ENCODE measurements at places on chromosomes 2 and 18.

DNA sequence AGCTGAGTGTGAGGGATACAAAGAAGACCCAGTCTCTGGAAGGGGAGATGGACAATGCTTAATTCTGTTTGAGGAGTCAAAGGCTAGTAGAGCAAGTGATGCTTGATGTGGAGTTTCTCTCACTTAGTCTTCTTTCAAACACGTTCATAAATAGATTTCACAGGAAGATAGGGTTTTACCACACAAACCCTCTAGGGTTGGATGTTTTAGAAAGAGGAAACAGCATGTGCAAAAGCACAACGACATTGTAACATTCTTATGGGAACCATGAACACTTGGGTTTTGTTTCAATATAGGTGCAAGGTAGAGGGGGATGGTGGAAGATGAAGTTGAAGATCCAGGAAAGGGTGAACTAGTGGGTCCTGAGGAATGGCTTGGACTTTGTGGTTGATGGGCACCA is 10.8 kb upstream of the EFEMP1 start:
- DNase-seq, result no peak

DNA sequence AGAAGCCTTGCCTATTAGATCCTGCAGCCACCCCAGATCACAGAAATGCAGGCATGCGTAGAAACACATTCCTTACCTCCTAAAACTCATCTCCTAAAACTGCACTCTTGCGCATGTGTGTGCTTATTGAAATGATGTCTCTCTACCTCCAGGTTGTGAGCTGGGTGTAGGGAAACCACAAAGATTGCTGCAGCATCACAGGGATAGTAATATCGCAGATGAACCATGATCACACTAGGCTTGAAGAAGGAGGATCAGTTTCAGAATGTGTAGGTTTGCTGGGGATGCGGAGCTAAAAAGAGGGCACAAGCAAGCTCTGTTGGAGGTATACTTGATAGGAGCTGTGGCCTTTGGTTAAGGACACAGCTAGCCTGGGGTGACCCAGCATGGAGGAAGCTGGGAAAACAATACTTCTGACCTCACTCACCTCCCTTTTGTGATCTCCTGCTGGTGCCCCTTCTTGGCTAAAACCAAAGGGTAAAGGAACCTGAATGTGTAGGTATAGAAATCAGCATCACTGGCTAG is 118.8 kb downstream of the SETBP1 start:
- DNase-seq, result no peak

DNA sequence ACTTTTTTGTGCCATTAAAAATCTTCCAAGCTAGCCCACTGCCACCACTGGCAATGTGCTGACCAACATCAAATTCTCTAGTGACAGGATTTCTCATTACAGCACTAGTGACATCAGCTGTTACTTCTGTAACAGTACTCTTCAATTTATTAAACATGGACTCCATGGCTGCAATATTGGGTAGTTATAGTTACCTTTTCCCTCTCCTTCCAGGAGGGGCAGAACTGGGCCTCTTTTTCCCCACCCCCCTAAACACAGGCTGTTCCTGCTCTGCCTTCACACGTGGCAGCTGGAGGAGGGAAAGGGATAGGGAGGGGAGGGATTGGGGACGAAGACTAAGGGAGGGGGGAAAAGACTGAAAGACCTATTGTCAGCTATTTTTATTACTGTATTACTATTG is 38.1 kb downstream of the TRAK2 start:
- no peak for DNase-seq

GRCh38 chr2:27428978-27429541 is 629 bp downstream of the NRBP1 start:
- peak; percentile 75 for DNase-seq

GRCh38 chr2:15243762-15244161 is 317.4 kb downstream of the NBAS start:
- no peak for DNase-seq

DNA sequence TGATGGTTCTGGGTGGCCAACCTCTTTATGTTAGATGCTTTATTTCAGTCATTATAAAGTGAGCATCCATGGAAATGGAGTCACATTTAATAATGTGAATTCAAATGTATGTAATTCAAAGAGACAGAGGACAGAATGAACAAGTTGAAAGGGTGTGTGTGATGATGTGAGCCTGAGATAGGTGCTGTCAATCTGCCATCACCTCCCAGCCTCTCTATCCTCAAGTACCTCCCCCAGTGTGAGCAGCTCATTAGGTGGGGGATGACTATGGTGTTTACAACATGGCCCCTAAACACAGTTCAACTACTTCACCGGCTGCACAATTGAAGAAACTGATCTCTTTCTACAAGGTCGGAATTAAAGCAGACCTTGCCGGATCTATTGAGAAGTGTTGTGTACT is 74.7 kb upstream of the IGFBP5 start:
- DNase-seq, result no peak

GRCh38 chr2:68727683-68728375 is 6.8 kb upstream of the ARHGAP25 start:
- no peak for DNase-seq

DNA sequence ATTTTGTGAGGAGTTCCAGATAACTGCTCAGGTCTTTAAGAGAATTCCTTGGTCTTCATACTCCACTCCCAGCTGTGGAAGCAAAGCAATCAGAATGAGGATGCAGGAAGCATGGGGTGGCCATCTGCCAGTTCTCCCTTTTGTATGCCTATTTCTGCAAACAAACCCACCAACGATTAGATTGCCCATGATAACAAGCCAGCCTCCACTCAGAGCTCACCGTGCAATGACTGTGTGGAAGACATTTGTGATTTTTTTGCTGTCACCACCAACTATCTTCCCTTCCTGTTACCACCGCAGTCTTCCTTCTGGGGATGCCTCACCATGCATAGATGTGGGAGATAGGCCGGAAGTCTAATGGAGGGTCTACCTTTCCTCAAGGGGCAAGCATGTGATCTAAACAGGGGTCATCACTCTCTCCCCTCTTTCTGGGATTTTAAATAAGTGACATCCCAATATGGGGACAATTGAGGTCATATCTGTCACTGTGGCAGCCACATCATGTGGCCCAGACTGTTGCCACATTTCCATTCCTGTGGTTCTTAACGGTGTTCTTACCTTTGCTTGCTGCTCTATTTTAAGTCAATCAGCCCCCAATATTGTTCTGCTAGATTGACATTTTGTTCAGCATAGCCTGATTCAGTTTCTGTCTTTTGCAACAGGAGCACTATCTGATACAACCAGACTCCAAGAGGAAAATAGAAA is 4.4 kb downstream of the AFF3 start:
- DNase-seq, result no peak

DNA sequence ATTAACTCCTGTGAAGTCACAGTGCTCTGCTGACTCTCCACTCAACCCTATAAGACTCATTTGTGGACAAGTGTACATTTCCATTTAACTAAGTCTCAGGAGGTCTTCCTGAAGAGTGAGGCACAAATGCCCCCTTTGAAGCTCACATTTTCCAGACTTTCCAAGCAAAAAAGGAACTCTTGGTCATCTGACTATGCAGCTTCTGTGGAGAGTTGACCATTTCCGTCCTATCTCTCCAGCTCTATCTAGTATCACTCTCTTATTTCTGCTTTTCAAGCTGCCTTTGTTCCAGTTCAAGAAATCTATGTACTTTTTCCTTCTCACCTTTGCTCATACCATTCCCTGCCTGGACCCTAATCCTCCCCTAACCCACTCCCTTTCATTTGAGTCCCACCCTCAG is 77.0 kb downstream of the ANTXR1 start:
- DNase-seq, result no peak

DNA sequence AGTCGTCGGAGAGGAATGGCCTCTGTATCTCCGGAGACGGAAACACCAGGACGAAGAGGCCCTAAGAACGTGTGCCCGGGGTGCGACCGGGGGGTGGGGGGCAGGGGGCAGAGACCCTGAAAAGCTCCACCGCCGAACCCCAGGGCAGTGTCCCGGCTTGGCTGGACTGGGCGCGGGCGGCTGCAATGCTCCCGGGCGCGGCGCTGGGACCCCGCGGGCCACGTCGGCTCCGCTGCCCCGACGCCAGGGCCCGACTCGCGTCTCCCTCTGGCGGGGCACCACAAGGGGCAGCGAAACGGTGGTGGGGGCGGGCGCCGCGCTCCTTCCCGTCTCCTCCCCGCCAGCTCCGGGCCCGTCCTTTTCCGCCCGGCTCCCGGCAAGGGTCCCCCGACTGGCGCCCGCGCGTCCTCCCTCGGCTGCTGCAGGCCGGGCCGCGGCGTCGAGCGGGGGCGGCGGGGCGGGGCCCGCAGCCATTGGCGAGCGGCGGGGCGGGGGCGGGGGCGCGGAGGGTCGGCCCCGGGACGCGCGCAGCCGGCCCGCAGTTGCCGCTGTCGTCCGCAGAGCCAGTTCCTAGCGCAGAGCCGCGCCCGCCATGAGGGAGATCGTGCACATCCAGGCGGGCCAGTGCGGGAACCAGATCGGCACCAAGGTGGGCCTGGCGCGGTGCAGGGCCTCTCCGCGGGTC is at the start of gene TUBB6:
TSS of gene TUBB6 (plus strand) at position 541 of the 685 bp plus-strand sequence. CDS start at position 593, 52 bp downstream.
- no peak for DNase-seq

DNA sequence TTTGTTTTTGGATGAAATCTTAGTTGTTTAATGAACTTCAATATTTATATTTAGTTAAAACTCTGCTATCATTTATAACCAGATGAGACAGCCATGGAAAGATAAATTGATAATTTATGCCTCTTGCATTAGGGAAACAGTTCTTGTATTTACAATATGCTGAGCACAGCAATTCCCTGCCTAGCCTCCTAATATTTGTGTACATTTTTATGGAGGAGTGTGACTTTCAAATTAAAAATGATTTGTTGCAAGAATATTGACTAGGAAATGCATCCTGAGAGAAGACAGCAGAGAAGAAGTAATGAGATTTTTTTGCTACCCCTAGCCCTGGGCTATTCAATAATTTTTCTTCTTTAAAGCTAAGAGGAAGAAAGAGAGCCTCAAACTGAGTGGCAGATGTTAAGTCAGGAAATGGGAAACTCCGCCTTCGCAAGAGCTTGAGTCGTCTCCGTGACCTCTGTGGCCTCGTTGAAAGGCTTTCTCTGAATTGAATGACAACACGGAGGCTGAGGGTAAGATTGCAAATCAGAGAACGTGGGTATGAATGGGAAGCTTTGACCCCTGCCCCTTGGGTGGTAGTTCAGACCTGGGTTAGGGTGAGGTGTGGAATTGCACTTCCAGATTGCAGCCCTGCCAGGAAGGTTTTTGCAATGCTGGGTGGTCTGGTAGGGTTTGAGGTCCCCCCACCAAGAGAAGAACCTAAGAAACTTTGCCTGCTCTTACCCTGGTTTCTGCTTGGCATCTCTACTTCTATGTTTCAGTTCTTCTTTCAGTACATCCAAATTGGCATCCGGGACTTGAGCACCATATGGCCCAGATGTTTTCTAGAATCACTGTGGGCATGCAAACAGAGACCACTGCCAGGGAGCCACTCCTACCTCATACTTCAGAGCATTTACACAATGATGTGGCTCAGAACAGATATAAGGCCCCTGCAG is 210.3 kb upstream of the RBMS1 start:
- no peak for DNase-seq

DNA sequence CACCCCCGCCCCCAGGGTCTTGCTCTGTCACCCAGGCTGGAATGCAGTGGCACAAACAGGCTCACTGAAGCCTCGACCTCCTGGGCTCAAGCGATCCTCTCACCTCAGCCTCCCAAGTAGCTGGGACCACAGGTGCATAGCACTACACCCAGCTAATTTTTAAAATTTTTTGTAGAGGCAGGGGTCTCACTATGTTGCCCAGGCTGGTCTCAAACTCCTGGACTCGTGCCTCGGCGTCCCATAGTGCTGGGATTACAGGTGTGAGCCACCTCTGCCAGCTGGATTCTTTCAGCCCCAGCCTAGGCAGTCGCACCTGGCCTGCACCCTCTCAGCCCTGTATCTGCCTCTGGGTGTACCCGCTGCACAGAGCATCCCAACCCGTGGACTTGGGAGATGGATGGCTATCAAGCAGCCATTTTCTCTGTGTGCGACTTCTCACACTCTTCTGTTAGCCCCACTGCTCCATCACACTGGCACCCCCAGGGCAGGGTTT is 166.4 kb upstream of the HAAO start:
- DNase-seq, result no peak

GRCh38 chr2:122660786-122661634 is 905.6 kb downstream of the TSN start:
- no peak for DNase-seq

GRCh38 chr18:8930990-8931616 is 171.4 kb upstream of the NDUFV2 start:
- no peak for DNase-seq

DNA sequence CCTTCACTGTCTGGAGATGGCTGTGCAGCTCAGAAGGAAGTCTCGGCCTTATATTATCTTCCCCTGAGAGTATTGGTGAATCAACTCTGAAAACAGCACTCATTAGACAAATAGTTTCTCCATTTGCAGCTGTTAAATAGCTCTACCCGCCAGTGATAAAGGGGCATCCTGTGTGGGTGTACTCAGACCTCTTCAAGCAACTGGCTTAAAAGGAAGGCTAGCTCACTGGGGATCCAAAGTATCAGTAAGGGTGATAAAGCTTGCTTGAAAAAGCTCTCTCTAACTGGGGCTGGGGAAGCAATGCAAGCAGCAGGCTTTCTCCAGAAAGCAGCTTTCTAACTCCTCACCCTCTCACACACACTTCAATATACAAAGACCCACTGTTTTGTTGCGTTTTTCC is 64.9 kb upstream of the PSMD14 start:
- DNase-seq, result no peak

- no peak for DNase-seq
Observed at GRCh38 chr2:200507179-200507578, 2.7 kb downstream of the KCTD18 start.

DNA sequence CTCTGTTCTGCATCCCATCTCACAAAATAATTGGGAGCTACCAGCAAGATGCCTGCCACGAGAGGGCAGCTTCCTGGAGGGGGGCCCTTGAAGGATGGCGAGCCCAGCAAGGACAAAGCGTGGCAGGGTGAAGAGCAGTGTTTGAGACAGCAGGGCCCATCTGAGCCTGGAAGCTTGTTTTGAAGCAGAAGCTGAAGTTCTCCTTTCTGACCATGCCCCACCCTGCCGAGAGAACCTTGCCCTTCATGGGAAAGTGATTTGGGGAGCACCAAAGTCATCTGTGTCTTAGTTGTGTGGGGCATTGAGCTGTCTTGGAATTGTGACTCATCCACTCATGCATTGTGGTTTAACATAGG is 216.3 kb downstream of the BCL11A start:
- no peak for DNase-seq

DNA sequence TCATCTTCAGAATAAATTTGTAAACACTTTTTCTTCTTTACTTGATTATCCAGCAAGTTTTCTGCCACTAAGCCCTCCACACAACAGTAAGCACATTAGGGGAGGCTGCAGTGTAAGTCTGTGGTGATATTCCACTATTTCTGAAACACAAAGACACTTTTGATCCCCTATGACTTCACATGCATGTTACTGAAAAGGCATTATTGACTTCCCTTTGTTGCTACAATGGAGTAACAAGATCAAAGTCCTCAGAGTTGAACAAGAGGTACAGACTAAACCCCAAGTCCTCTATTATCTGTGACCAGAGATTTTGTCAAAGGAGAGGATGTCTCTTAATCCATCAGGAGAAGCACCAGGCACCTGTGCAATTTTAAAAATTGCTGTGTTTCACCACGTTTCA is 157.9 kb downstream of the CD226 start:
- no peak for DNase-seq

Data from prostate gland (tissue), 2 donors.